Muscle of leg (tissue), 16 donors: ENCODE measurements at places on chromosomes 7 and 10. TPM values are rescaled to one million over a fixed set of nuclear protein-coding genes. Genes with fewer than 3 reads are reported as not detected.

GRCh38 chr10:124047427-124048152 is 45.8 kb downstream of the CHST15 start:
- peaks cover 5% of the 10 kb centered on the region for H3K27me3 ChIP-seq
- peaks cover 7% of the 10 kb centered on the region for H3K4me1 ChIP-seq
- peaks cover 4% of the 10 kb centered on the region for H3K36me3 ChIP-seq
- DNase-seq, result no peak
- H3K4me3 ChIP-seq, result no peak overlapping the region
- H3K27ac ChIP-seq, result no peak overlapping the region

- peak; percentile 66 for DNase-seq
- no peak overlapping the region for H3K27ac ChIP-seq
- H3K27me3 ChIP-seq, result peaks cover 2% of the 10 kb centered on the region
- H3K36me3 ChIP-seq, result no peaks in the 10 kb centered on the region
- peaks cover 11% of the 10 kb centered on the region for H3K4me1 ChIP-seq
These were observed 287.5 kb upstream of the PODXL start for GRCh38 chr7:131843898-131844331.

DNA sequence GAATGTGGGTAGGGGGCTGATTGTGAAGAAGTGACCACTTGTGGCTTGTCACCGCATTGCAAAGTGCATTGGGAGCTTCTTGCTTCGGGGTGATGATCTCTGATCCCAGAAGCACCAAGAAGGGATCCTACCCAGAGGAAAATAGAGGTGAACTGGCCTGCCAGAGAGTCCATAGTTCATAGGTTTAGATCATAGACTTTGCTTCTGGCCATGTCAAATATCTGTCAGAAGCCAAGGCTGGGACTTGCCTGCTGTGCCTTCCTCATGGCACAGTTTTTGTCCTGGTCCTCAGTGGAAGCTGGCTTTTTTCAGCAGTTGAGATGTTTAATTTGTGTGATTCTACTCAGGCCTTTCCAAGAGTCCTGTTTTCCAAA is 1.1 kb downstream of the ZSWIM8 start:
- DNase-seq, result no peak
- peaks cover 32% of the 10 kb centered on the region for H3K36me3 ChIP-seq
- H3K4me3 ChIP-seq, result peak overlapping the region; percentile 94
- peak overlapping the region; percentile 90 for H3K27ac ChIP-seq
- peaks cover 19% of the 10 kb centered on the region for H3K4me1 ChIP-seq

MALRD1 gene
- 2.7 TPM for total RNA-seq

THNSL1 gene
- total RNA-seq, result 4.8 TPM

TRIM50 gene
- total RNA-seq, result 0.44 TPM

TMEM236 gene
- total RNA-seq, result 0.40 TPM

MAGI2 gene
- 6.0 TPM for total RNA-seq

GRCh38 chr7:95026421-95027072 is 119.2 kb downstream of the PPP1R9A start:
- H3K4me1 ChIP-seq, result no peaks in the 10 kb centered on the region
- DNase-seq, result no peak
- no peaks in the 10 kb centered on the region for H3K27me3 ChIP-seq
- H3K27ac ChIP-seq, result no peak overlapping the region

- H3K27ac ChIP-seq, result no peak overlapping the region
- no peak for DNase-seq
- no peaks in the 10 kb centered on the region for H3K36me3 ChIP-seq
These were observed 26.9 kb downstream of the FKBP6 start for GRCh38 chr7:73354821-73355220.

PLAU gene
- 21.4 TPM for total RNA-seq

DNA sequence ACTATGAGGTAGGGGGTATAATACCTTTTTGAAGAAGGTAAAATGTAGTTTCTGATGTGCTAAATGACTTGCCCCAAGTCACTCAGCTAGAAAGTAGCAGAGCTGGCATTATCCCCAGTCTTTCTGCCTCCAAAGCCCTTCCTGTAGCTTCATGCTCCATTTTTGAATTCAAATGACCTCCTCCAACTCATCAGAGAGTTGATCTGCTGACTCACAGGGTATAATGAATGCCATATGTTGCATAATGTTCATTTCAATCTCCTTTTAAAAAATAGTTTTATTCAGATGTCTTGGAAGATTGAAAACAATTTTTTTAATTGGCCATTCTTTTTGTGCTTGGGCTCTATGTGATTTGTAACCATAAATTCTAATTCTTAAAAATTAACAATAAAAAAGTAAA is 272.8 kb upstream of the IMMP2L start:
- H3K4me1 ChIP-seq, result peaks cover 3% of the 10 kb centered on the region
- H3K4me3 ChIP-seq, result no peak overlapping the region
- peak overlapping the region; percentile 25 for H3K27ac ChIP-seq

PDK4 gene
- total RNA-seq, result 13.6 TPM

SPDYE3 gene
- not detected for total RNA-seq

TLX1 gene
- not detected for total RNA-seq

DNA sequence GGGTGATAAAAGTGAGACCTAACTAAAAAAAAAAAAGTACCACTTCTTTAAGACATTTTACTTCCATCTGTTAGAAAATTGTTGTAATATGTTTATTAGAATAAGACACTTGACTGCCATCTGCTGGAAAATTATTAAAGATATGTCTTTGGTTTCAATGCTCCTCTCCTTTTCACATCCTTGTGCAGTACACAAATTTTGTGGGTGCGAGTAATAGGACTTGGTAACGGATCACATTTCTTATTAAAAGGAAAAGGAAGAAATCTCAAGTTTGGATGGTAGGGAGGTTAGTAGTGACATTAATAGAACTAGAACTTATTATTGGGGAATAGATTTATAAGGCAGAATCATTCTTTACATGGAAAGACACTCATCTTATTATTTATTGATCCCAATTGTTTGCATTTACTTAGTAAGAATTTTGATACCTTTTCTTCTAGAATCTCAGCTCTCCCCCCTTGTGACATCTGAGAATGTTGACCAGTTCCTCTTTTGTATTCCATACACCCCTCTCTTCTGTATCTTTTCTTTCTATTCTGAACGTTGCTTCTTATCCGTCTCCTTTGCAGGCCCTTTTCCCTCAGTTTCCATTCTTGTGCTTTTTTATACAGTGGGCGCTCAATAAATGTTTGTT is 43.0 kb upstream of the RPA3 start:
- H3K36me3 ChIP-seq, result no peaks in the 10 kb centered on the region
- peaks cover 6% of the 10 kb centered on the region for H3K4me1 ChIP-seq
- no peaks in the 10 kb centered on the region for H3K27me3 ChIP-seq
- DNase-seq, result peak; percentile 85
- H3K4me3 ChIP-seq, result no peak overlapping the region
- no peak overlapping the region for H3K27ac ChIP-seq

DNA sequence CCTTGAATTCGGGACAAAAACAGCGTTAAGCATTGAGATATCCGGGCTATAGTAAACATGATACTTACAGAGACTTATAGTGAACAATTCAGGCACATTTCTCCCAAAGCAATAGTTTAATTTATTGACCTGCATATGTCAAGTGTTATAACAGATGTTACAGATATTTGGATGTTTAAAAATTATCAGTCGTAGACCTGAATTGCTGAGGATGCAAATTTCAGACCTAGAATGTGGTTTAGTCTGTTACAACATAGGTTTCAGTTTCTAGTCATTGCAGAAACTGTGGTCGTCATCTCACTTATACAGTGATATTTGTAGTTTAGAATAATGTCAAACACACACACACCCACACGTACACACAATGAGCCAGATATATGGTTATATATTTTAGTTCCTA is 85.2 kb downstream of the VTI1A start:
- no peaks in the 10 kb centered on the region for H3K27me3 ChIP-seq
- H3K4me3 ChIP-seq, result peak overlapping the region; percentile 24
- peak overlapping the region; percentile 88 for H3K27ac ChIP-seq
- H3K4me1 ChIP-seq, result peaks cover 2% of the 10 kb centered on the region
- no peaks in the 10 kb centered on the region for H3K36me3 ChIP-seq

TRIM56 gene
- 7.2 TPM for total RNA-seq

DNA sequence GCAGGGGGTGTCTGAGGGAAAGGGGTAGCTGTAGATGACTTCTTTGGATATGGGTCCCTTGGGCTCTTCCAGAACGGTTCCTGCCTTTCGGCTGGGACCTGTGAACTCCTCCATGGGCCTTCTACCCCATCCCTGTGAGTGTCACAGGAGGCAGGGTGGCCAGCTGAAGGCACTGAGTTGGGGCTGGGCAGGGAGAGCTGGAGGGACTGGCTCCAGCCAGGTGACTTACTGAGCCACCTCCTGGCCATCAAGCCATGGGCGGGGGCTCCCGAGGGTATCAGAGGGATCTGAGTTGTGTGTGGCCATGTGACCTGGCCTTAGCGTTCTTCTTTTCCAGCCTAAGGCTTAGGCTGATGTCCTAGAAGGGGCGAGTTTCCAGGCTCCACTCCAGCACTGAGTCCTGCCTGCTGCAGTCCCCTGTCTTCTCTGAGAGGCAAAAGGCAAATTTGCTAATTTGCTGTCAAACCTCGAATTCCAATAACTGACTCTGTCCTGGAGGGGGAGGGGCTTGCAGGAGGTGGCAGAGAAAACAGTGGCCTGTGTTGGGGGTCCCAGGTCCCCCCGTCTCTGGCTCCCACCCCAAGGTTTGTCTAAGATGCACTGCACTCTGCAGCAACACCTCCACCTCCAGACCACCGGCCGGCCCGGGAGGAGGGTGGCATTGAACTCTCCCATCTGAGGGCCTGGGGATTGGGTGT is 27.2 kb downstream of the ADCYAP1R1 start:
- no peak for DNase-seq
- H3K27me3 ChIP-seq, result no peaks in the 10 kb centered on the region
- peaks cover 32% of the 10 kb centered on the region for H3K4me1 ChIP-seq
- H3K36me3 ChIP-seq, result no peaks in the 10 kb centered on the region
- no peak overlapping the region for H3K27ac ChIP-seq

RHOBTB1 gene
- total RNA-seq, result 31.9 TPM
